GM23338 (cell line): ENCODE measurements at places on chromosomes 16 and 17.

DNA sequence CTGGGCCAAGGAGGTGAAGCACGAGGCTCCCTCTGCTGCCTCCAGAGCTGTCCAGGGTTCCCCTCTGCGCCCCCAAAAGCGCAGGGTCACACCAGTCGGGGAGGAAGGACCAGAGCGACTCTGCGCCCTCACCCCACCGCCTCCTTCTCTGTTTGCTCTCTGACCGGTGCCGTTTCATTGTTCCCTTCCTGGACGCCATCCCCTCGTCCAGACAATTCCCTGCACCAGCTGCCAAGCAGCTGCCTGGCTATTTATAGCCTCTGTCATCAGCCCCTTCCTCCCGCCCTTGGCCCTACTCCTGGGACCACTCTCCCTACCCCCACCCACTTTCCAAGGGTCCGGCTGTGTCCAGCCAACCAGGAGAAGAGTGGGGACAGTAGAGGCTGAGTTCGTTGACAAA lies 68.8 kb upstream of the CREBBP start:
- DNase-seq: no peak

- DNase-seq: peak; percentile 65
These were observed 1.0 kb upstream of the CKLF start for GRCh38 chr16:66551348-66551759.

GRCh38 chr17:21452377-21453143 lies 76.4 kb downstream of the KCNJ12 start:
- peak; percentile 82 for DNase-seq

DNA sequence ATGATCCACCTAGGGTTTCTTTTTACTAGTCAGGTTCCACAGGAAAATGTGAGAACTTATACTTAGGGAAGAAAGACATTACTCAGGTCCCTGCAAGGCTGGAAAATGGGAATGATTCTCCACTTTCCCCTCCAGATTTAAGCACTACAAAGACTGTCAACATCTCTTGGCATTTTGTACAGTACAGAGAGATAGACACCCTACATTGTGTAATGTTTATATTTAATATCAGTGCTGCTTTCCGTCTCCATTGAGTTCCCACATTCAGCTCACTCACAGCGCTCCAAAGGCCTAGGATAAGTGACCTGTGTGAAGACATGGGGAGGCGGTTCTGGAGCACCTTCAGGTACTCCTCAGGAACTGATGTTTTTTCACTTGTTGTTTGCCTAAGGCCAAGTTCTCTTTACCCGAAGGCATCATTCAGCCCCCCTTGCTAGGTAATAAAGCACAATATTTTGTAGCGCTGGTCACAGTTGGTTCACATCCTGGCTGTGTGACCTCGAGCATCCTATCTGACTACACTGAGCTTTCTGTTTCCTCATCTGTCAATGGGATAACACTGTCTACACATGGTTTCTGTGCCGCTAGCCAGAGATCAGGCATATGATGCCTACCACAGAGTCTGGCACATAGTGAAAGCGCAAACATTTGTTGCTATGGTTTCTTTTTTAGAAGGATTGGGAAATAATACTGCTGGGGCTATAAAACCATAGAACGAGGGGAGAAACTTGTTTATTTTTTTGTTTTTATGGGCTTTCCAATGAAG lies 226.6 kb downstream of the ZFHX3 start:
- no peak for DNase-seq

- DNase-seq: no peak
These were observed 19.0 kb downstream of the PPM1D start for GRCh38 chr17:60618854-60619526.

DNA sequence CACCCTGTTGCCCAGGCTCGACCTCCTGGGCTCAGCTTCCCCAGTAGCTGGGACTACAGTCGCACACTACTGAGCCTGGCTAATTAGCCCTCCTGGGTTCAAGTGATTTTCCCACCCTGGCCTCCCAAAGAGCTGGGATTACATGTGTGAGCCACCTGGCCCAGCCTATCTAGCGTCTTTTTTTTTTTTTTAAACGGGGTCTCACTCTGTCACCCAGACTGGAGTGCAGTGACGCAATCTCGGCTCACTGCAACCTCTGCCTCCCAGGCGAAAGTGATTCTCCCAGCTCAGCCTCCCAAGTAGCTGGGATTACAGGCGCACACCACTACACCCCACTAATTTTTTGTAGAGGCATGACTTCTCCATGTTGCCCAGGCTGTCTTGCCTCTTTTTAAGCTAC lies 33.3 kb downstream of the GLG1 start:
- DNase-seq: no peak

DNA sequence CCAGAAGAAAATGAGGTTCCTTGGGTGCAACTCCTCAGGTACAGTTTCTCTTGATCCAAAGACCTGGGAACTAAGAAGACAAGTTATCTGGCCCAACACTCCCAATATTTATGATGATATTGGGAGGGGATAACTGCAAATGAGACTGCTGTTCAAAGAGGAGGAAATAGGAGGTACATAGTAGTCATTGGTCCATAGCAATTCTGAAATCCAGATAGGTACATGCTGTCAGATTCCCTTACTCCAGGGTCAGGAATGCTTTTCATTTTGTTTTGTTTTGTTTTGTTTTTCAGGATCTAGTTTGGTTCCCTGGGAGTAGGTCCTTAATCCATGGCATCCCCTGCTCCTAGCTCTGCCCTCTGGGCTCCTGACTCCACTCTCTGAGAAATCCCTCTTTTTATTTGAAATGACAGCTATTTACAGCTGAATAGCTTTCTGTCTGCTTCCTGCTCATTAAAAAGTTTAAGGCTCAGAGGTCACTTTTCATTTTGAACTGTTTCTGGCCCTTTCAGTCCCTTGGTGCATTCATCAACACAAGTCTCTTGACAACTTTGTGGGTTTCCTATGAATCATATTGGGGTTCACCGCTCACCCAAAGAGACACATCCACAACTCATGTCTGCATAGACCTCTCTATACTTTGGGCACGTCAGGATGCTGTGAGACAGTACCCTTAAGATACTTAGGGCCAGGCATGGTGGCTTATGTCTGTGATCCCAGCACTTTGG lies 110.2 kb upstream of the C17orf78 start:
- no peak for DNase-seq

- DNase-seq: no peak
These were observed 5.9 kb upstream of the METRNL start for GRCh38 chr17:83073389-83074063.

GRCh38 chr17:56150649-56151048 lies 2.6 kb upstream of the ANKFN1 start:
- no peak for DNase-seq

GRCh38 chr17:67365738-67366192 lies 612 bp downstream of the PSMD12 start:
- DNase-seq: no peak

GRCh38 chr16:19520861-19521331 lies 1.0 kb downstream of the GDE1 start:
- no peak for DNase-seq

DNA sequence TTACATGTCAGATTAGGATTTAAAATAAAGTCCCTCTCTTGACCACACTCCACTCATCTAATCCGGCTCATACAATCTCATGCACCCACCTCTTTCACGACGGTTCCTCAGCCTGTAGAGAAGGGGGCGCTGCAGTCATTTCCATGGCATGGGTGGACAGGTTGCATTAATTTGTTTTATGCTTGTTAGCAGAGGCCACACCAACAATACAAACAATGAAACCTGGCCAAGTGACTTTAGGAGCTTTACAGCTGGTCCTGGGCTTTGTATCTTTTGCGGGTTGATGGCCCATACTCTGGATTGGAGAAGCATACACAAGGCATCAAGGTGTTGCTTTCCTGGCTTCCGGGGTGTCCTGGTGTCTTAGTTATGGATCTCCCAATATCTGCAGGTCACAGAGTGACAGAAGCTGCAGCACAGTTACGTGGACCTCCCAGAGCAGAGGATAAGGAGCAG lies 9.7 kb upstream of the SNF8 start:
- DNase-seq: peak; percentile 79

- DNase-seq: no peak
These were observed 11.5 kb downstream of the CCL17 start for GRCh38 chr16:57416084-57416483.

GRCh38 chr16:88716201-88716600 lies 9.9 kb downstream of the CTU2 start:
- no peak for DNase-seq

DNA sequence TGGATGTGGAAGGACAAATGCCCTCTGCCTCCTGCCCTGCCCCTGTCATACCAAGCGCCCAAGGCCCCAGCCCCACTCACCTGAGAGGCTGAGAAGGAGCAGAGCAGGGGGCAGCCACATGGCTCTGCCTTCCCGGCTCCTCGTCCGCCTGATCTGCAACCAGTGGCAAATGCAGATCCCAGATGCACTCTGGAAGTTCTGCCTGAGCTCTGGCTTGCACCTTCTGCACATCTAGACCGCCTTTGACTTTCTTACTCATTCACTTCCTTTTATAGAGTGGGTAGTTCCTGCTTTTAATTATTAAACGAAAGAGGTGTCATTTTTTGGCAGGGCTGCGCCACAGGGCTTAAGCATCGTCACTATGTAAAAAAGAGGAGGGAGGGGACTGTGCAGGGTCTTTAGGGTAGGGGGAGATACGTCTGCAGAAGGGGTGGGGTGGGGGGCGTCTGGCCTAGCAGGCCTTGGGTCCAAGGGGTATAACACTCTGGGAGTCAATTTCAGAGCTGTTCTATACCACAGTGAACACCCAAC lies at the start of gene CD300LB:
TSS of gene CD300LB (minus strand) at position 245 of the 531 bp plus-strand sequence. CDS start at position 120, 125 bp downstream.
- no peak for DNase-seq

DNA sequence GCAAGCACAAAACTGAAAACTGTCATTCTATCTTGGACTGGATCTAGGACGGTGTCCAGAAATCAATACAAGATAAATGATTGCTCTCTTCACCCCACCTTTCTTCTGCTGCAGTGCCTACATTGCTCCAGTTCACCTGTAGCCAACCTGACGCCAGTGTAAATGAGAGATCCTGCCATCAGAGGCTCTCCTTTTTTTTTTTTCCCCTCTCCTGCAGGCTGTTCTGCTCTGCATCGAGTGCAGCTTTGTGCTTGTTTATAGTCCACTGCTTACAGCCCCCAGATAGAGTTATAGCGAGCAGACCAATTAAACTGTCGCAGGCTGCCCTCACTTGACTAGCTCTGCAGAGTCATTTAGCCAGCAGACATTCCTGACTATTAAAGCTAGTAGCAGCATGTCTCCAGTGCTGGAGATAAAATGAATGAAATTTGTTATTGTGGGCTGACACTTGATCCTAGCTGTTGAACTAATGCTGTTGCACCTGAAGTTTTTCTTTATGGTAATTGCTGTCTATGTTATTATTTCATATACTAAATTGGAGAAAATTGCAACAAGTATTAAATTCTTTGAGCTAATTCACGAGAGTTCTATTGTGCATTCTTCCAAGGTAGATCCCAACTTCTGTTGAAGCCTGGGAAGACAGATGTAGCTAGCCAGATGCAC lies 257.1 kb downstream of the FTO start:
- DNase-seq: no peak

GRCh38 chr17:36468903-36469635 lies 17.4 kb upstream of the ZNHIT3 start:
- no peak for DNase-seq

- DNase-seq: peak; percentile 83
These were observed at the start of gene THRA for GRCh38 chr17:40062329-40063186. TSS of gene THRA (plus strand) at chr17:40062965. CDS start at chr17:40074489, 11,524 bp downstream.

GRCh38 chr17:10192461-10192860 lies 5.9 kb downstream of the GAS7 start:
- no peak for DNase-seq

GRCh38 chr16:79895917-79896203 lies 295.3 kb upstream of the MAF start:
- DNase-seq: no peak

- no peak for DNase-seq
These were observed 190.0 kb downstream of the C16orf95 start for GRCh38 chr16:87127061-87127765.

- peak; percentile 64 for DNase-seq
These were observed 19.8 kb downstream of the FMNL1 start for GRCh38 chr17:45241328-45242028.

GRCh38 chr17:19371259-19372010 lies 6.9 kb upstream of the MAPK7 start:
- no peak for DNase-seq

DNA sequence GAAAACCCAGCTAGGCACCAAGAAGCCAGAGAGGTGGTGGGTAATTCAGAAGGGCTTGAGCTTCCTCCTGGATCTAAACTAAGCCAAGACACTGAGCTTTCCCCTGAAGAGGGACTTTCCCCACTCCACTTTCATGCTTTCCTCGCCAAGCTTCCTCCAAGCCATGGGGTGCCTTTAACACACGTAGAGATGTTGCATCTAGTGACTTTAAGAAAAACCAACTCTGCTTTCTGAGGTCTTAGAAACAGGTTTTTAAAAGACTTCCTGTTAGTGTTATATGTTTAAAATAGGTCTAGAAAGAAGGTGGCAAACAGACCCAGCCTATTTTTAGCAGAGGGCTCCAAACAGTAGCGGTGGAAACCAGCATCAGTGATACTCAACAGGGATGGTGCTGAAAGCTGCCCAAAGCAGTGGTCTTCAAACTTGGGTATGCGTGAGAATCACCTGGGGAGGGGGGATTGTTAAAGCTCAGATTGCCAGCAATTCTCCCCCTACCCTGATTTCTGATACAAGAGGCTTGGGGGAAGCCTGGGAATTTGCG lies 585.6 kb downstream of the CDH13 start:
- no peak for DNase-seq

DNA sequence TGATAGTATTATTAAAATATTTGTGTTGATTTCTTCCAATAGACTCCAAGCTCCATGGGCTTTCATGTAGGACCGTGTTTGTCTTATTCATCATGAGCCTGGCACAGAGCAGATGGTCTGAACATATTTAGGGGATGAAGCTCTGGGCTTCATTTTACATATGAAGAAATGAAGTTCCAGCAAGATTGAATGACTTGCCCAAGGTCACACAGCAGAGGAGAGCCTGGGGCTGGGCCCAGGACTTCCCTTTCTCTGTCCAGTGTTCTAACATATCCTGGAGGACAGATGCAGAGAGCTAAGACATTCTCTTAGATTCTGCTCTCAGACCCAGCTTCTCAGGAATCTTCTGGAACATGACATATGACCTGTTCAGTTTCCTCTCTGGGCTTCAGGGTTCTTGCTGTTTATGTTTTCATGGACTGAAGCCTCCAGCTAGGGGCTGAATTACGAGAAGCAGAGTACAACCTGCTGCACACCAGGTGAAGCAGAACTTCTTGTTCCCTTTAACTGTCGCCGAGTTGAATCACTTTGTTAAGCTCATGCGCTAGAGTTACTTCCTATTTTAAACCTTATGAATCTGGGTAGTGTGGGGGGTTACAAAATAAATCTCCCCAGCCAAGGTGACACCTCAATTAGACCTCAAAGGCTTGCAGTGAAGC lies 53.6 kb downstream of the GPRC5B start:
- no peak for DNase-seq

GRCh38 chr16:56450275-56450985 lies 702 bp downstream of the NUDT21 start:
- peak; percentile 43 for DNase-seq
